Effector memory CD4-positive, alpha-beta T cell (primary cell): ENCODE measurements at places on chromosomes 1 and 21.

DNA sequence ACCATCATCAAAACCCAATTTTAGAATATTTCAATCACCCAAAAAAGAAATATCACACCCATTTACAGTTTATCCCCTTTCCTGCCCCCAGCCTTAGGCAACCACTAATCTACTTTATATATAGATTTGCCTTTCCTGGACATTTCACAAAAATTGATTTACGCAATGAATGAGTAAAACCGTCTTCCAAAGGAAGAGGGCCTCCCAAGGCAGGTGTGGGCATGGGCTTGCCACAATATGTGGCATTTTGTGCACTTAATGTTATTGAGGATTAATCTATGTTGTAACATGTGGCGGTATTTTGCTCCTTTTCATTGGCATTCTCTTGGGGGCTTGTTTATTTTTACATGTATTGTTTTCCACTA is 11.8 kb upstream of the BMP8B start:
- peaks cover 3% of the 10 kb centered on the region for H3K4me1 ChIP-seq
- H3K27ac ChIP-seq = no peak overlapping the region
- H3K4me3 ChIP-seq = no peak overlapping the region
- H3K36me3 ChIP-seq = no peaks in the 10 kb centered on the region

DNA sequence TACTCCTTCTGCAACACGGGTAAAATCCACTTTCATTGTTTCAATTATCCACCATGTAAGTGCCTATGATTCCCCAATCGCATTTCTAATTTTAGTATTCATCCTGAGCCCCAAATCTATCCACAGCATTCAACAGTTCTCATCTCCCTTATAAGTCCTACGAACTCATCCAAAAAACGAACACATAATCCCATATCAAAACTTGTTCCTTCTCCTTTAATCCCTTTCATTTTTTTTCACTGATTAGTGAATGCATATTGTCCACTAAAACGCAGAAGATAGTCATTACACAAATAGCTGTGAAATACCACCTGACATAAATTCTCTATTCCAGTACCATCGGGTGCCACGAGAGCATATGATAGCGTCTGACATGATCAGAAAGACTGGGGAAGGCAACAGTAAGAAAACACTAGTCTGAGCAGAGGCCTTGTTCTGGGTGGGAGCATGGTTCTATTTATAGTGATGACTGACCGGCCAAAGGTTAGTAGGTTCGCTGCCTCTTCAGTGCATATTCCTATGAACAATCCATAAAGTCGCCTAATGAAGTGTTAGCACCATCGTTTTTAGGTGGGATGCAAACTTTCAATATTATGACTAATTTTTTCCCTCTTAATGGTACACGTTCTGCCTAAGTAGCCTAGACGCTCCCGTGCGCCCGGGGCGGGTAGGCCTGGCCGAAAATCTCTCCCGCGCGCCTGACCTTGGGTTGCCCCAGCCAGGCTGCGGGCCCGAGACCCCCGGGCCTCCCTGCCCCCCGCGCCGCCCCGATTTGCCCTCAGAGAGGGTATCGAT is 648 bp downstream of the ATP5PF start:
- H3K4me1 ChIP-seq = peaks cover 4% of the 10 kb centered on the region
- H3K27me3 ChIP-seq = no peaks in the 10 kb centered on the region
- peaks cover 11% of the 10 kb centered on the region for H3K36me3 ChIP-seq
- H3K27ac ChIP-seq = peak overlapping the region; percentile 98
- peak overlapping the region; percentile 95 for H3K4me3 ChIP-seq

DNA sequence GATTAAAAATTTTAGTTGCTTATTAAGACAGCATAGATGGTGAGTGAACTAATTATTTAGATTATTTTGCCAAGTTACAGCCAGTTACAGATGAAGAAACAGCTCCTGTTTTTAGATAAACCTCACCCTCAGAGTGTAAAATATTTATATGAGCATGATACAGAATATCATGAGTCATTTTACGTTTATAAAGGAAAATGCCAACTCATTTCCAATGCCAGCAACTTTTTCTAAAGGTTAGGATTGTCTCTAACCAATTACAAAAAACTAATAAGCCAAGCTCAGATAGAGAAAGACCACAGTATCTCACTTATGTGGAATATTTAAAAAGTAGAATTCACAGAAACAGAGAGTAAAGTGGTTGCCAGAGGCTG is 590.1 kb downstream of the LTN1 start:
- H3K4me1 ChIP-seq = no peaks in the 10 kb centered on the region
- no peak overlapping the region for H3K27ac ChIP-seq
- H3K4me3 ChIP-seq = no peak overlapping the region
- H3K36me3 ChIP-seq = no peaks in the 10 kb centered on the region
- no peaks in the 10 kb centered on the region for H3K27me3 ChIP-seq
- DNase-seq = no peak

- DNase-seq = no peak
- H3K27ac ChIP-seq = no peak overlapping the region
- no peaks in the 10 kb centered on the region for H3K4me1 ChIP-seq
These were observed 97.1 kb downstream of the DUSP10 start for GRCh38 chr1:221644663-221645258.

GRCh38 chr1:73627723-73628122 is 570.3 kb downstream of the LRRIQ3 start:
- no peaks in the 10 kb centered on the region for H3K4me1 ChIP-seq
- H3K27ac ChIP-seq = no peak overlapping the region
- no peaks in the 10 kb centered on the region for H3K27me3 ChIP-seq
- DNase-seq = no peak
- no peaks in the 10 kb centered on the region for H3K36me3 ChIP-seq

DNA sequence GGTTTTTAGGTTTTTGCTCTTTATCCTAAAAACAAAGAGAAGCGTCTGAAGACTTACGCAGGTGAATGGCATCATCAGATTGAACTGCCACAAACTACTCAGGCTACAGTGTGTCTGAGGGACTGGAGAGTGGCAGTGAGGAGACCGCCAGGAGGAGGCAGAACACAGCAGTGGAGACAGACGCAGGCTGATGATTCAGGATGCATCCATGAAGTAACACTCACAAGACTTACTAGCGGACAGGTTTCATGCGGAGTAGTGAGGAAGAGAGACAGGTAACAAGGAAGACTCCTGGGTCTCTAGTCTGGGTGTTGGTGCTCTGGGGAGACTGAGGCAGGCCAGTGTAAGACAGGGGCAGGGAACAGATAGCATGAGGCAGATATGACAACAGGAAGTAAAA is 5.7 kb downstream of the HSF2BP start:
- H3K4me3 ChIP-seq = no peak overlapping the region
- no peaks in the 10 kb centered on the region for H3K36me3 ChIP-seq
- H3K27me3 ChIP-seq = no peaks in the 10 kb centered on the region
- no peak overlapping the region for H3K27ac ChIP-seq
- H3K4me1 ChIP-seq = no peaks in the 10 kb centered on the region

GRCh38 chr21:31744182-31744800 is 12.4 kb upstream of the SCAF4 start:
- no peaks in the 10 kb centered on the region for H3K27me3 ChIP-seq
- DNase-seq = no peak
- no peak overlapping the region for H3K27ac ChIP-seq
- no peak overlapping the region for H3K4me3 ChIP-seq
- H3K36me3 ChIP-seq = no peaks in the 10 kb centered on the region

DNA sequence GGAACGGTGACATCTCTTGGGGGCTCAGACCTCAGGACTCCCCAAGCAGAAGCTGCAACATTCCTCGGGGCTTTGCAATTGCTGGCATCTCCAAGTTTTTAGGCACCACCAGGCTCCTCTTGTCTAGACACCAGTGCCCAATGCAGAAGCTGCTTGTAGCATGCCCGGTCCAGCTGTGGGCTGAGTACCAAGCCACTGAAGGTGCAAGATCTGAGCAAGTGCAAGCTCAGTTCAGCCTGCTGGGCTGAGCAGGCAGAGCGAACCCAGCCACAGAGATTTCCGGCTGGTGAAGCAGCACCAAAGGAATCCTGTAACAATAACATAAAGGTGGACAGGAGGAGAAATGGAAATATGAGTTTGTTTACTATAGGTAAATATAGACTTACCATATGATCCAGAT is 995.4 kb upstream of the B3GALT2 start:
- H3K4me1 ChIP-seq = no peaks in the 10 kb centered on the region
- DNase-seq = no peak
- no peaks in the 10 kb centered on the region for H3K36me3 ChIP-seq
- no peak overlapping the region for H3K4me3 ChIP-seq
- no peaks in the 10 kb centered on the region for H3K27me3 ChIP-seq
- H3K27ac ChIP-seq = no peak overlapping the region

DNA sequence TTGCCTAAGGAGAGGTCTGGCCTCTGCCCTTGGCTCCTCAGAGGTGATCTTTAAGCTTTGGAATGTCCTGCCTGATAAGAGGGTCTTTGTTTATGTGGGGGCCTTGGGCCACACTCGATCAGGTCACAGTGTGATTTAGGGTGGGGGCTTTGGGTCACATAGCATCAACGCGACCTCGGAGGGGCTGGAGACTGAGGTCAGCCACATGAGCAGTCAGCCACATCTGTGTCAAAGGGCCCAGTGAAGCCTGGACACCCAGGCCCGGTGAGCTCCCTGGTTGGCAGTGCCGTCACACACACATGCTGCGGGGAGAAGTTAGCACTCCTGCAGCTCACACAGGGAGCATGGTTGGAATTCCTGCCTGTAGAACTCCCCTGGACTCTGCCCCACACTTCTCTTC is 345.0 kb downstream of the NPHP4 start:
- H3K4me3 ChIP-seq = no peak overlapping the region
- H3K4me1 ChIP-seq = no peaks in the 10 kb centered on the region
- no peak for DNase-seq
- no peaks in the 10 kb centered on the region for H3K27me3 ChIP-seq

DNA sequence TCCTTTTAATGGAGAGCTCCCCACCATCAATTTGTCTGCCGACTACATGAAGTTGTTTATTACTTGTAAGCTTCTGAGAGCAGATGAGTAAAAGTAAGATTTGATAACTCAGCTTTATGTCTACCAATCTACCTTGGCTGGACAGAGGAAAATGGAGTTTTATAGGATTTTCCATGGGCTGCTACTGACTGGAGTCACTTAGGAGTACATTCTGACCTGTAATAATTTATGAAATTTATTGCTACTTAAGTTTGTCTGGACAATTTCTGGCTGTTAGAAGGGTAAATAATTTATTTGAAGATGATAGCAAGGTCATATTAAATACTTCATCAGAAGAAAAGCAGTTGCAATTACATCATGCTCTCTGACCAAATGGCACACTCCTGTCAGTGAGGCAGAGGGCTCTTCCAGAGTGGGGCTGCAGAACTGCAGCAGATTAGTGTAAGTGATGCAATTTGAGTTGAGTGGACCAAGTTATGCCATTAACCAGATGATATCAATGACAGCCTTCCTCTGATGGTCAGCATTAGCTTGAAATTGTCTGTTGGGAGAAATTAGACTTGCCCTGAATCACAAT is 736.7 kb upstream of the PTBP2 start:
- H3K4me1 ChIP-seq = no peaks in the 10 kb centered on the region
- H3K4me3 ChIP-seq = no peak overlapping the region
- H3K36me3 ChIP-seq = no peaks in the 10 kb centered on the region
- no peak for DNase-seq
- H3K27ac ChIP-seq = no peak overlapping the region
- no peaks in the 10 kb centered on the region for H3K27me3 ChIP-seq

DNA sequence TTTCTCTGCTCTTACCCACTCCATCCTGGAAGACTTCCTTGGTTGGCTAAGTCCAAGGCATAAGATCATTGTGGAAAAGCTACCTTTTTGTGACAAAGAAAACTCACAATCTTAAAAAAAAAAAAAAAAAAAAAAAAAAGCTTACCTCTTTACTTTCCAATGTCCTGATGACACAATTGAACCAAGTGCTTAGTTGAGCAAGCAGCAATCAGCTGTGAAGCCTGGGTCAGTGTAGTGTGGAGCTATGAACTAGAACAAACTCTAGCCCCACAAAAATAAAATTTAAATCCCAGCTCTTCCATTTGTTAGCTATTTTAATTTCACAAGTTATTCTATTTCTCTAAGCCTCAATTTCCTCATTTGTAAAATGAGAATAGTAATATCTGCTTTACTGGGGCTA is 647.6 kb downstream of the LMO4 start:
- no peak overlapping the region for H3K27ac ChIP-seq
- no peaks in the 10 kb centered on the region for H3K4me1 ChIP-seq
- H3K36me3 ChIP-seq = no peaks in the 10 kb centered on the region
- no peak for DNase-seq

DNA sequence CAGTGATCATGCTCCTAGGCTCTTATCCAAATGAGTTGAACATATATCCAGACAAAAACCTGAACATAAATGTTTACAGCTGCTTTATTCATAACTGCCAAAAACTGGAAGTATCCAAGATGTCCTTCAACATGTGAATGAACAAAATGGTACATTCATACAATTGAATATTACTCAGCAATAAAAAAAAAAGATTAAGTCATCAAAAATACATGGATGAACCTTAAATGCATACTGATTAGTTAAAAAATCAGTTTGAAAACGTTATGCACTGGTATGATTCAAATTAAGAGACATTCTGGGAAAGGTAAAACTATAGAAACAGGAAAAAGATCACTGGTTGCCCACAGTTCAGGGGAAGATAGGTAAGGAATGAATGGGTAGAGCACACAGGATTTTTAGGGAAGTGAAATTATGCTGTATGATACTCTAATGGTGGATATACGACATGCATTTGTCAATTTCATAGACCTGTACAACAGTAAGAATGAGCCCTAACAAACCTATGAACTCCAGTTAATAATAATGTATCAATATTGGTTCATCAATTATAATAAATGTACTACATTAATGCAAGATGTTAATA is 3.1 kb downstream of the LRRC40 start:
- H3K4me1 ChIP-seq = peaks cover 7% of the 10 kb centered on the region
- no peak overlapping the region for H3K27ac ChIP-seq
- no peak overlapping the region for H3K4me3 ChIP-seq
- no peaks in the 10 kb centered on the region for H3K27me3 ChIP-seq

- no peak for DNase-seq
- no peak overlapping the region for H3K4me3 ChIP-seq
- no peak overlapping the region for H3K27ac ChIP-seq
- H3K27me3 ChIP-seq = no peaks in the 10 kb centered on the region
- H3K36me3 ChIP-seq = no peaks in the 10 kb centered on the region
These were observed 17.3 kb downstream of the ZFYVE9 start for GRCh38 chr1:52159033-52159789.

DNA sequence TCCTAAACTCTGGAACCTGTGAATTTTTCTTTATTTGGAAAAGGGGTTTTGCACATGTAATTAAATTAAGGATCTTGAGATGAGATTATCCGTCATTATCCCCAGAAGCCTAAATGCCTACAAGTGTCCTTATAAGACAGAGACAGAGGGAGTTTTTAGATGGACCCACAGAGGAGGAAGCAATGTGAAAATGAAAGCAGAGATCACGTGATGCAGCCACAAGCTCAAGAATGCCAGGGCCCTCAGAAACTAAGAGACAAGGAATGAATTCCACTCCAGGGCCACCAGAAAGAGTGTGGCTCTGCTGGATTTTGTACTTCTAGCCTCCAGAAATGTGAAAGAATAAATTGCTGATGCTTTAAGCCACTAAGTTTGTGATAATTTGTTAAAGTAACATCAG is 183.6 kb upstream of the UBE2U start:
- no peaks in the 10 kb centered on the region for H3K27me3 ChIP-seq
- no peak for DNase-seq
- H3K4me3 ChIP-seq = no peak overlapping the region
- no peaks in the 10 kb centered on the region for H3K36me3 ChIP-seq
- no peaks in the 10 kb centered on the region for H3K4me1 ChIP-seq
- no peak overlapping the region for H3K27ac ChIP-seq

GRCh38 chr1:1003618-1004419 is 3.9 kb upstream of the HES4 start:
- no peaks in the 10 kb centered on the region for H3K36me3 ChIP-seq
- no peak for DNase-seq
- H3K27me3 ChIP-seq = peaks cover 72% of the 10 kb centered on the region
- no peak overlapping the region for H3K4me3 ChIP-seq
